Panc1 (cell line): ENCODE measurements at places on chromosomes 13 and 19.

GRCh38 chr13:20993661-20994440 is 67.5 kb downstream of the LATS2 start:
- no peak for DNase-seq

GRCh38 chr19:13172346-13173138 is 22.3 kb downstream of the IER2 start:
- no peak for DNase-seq

DNA sequence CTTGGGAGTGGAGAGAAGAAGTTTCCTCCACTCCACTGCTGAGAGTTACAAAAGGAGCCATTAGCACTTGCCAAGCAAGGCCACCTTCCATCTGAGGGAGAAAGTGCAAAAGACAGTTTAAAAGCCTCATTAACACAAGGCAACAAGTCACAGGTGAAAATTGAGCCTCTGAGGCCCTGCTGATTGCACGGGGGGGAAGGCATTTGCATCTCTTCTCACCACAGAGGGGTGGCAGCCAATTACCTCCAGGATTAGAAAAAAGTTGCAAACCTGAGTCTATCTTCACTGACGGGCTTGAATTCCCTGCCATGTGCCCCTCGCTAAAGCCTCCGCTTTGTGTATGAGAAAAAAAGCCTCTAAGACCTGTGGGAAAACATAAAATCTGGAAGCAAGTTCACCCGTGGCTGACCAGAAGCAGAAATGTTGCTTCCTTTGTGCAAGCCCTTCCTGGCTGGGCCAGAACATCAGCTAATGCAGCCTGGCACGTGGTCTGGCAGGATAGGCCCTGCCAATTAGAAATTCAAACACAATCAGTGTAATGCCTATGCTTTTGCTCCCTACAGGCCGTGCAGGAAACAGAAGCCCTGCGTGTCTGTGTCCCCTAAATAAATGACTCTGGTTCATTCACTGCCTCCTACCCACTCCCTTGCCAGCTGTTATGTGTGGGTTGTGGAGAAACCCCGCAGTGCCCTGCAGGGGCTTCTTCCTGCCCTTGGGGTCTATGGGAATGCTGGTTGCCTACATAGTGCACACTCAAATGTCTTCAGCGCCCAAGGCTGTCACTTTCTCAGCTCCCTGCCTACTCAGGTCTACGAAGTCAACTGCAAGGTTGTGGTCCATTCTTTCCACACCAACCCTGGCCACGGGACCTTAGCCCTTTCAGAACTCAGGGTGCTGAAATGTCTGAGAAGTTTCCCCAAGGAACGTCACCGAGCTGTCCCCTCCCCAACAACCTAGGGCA is 150.2 kb downstream of the UQCRFS1 start:
- no peak for DNase-seq

- no peak for DNase-seq
Measured at GRCh38 chr13:47134939-47135489, 238.2 kb upstream of the HTR2A start.

DNA sequence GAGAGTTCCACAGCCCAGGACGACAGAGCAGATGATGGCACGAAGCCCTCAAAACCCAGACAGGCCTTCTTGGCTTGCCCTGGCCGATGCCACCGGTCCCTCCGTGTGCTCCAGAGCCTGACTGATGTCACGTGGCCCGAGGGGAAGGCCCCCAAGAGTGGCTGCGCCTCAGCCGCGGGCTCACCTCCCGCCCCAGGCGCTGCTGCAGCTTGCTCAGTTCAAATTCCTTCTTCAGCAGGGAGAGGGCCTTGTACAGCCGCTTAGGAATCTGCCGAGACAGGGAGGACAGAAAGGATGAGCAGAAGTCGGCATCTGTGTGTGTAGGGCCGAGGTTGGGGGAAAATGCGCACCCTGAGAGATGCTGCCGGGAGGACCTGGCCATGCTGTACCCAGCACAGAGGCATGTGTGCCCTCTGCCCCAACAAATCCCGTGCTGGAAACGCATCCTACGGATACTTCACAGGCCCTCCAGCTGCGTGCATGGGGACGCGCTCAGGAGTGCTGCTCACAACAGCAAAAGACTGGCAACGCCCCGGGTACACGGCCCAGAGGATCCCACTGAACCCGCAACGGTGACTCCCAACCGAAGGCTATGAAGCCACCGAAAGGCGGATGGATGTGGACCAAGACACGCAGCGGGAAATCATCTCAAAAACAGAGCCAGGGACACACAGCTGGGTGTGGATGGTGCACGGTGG is 12.9 kb downstream of the LONP1 start:
- no peak for DNase-seq

DNA sequence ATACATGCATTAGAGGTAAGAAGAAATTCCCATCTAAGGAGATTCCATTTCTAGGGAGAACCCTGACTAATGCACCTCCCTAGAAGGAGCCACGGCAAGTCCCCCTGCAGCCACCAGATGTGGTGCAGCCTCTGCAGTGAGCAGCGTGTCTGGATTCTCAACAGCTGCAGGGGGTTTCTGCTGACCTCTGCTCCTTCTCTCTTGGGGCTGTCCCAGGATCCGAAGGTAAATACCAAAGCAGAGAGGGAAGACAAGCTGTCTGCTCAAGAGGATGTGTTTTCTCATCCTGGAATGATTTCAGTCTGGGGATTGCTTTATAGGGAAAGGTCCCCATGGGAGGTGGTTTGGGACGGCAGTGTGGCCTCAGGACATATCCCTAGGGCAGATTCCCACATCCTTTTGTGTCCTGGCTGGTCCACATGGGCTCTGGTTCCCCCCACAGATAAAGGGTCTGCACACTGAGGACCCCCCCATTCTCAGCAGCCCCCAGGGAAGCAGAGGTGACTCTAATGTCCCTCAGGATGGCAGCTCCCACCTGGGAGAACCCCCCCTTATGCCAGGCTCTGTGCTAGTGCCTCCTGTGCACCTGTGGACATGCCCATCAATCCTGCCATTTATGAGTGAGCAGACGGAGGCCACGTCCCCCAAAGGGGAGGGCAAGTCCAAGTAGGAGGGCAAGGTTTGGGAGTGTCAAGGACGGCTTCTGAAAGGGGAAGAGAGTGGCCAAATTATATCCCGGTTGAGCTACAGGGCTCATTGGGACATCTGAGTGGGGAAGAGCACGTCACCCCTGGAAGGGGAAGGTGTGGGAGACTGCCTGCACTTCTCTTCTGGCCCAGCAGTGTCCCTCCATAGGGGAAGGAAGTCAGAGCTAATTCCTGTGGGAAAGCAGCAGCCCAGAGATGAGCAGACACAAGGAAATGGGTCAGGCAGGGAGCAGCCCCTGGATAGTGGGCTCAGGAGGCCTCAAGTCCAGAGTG is 10.2 kb upstream of the OR10H5 start:
- DNase-seq: no peak

DNA sequence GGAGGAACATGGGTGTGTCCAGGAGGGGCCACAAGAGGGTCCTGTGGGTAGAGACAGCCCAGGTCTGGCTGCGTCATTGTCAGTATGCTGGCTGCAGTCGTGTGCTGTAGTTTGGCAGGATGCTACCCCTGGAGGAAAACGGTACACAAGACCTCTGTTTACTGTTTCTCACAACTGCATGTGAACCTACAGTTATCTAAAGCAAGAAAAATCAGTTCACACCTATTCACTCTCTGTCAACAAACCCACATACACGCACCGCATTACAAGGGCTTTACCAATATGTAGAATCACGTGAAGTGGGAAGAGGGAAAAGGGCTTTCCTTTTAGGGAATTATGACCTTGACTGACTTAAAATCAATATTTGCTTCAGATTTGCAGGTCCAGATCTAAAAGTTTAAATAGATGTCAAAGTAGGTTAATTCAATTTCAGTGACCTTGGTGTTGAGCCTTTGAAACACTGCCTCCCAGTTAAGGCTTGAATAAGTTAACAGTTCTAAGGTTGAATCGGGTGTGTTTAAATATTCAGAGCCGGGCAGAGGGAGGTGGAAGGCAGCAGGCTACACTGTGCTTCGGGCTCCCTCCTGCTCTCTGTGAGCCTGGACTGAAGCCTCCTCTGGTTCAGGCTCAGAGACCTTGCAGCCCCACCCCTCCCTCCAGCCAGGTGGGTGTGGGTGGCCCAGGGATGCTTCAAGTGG is 17.2 kb upstream of the MCF2L start:
- DNase-seq: no peak

- no peak for DNase-seq
Measured at GRCh38 chr19:54096617-54097106, 3.9 kb downstream of the OSCAR start.

- DNase-seq: no peak
Measured at GRCh38 chr19:51354103-51354741, 12.0 kb downstream of the ETFB start.

DNA sequence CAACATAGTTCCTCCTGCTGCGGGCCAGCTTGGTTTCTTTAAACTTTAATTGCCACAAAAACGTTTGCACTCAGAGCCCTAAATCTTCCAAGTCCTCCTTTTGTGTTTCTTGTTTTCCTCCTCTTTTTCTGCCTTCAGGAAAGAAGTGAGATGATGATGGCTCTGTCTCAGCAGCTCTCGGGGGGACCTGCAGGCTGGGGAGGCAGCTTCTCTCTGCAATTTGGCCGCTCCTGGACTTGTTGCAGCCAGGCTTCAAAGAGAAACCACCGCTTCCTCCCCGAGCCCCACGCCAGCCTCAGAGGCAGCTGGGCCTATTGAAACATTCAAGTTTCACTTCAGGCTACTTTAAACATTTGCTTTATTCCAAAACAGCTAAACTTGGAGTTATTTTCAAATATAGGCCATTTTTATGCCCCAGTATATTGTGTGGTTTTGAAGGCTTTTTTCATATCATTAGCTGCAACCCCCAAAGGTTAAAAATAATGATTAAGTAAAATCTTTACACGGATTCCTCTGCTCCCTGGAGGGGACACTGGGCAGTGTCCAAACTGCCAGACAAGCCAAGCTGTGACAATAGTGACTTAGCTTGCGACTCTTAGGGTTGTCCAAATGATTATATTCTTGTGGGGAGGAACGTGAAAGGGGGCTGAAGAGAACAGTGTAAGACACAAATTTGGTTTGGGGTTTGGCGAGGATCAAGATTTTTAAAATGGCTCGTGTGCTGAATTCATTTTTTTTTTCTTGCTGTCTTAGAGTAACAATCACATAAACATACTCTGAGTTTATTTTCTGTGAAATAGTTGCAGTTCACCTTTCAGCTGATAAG is 330.8 kb downstream of the DLEU7 start:
- no peak for DNase-seq

GRCh38 chr13:107512551-107512950 is 702.8 kb downstream of the LIG4 start:
- DNase-seq: no peak
